OCI-LY7 (cell line): ENCODE measurements at places on chromosomes 11 and 22.
A peak's percentile ranks its signal among the peaks of the same experiment; 100 is the strongest.

- no peak for DNase-seq
Measured at GRCh38 chr11:64869571-64870175, 8.7 kb downstream of the EHD1 start.

DNA sequence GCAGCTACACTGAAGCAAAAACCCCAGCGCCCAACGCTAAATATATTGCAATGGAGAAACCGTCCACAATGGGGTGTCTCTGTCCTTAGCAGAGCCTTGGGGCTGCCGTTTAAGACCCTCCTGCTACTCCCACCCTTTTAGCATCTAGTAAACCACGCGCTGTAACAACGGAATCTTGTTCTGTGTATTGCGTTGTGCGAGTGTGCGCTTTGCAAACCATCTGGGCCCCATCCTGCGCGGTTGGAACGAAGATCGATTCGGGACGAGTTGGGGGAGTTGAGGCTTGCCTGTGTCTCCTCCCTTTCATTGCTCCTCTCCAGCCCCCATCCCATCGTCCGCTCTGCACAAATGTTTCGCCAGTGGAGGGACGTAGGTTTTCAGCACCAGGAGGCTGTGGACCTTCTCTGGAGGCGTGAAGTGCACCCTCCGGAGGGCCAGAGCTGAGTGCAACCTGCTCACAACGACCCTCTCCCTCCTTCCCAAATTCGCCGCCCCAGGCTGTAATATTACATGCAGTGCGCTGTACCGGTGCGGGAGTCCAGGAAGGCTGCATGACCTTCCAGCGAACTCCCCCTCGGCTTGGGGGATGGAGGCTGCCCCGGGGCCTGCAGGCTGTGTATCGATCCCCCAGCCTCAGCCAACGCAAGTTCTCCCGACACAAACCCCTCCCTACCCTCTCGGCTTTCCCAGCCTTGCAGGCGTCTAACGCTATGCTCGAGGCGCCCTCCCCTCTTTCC, 1.6 kb upstream of the KMT2A start:
- peak; percentile 59 for DNase-seq

- DNase-seq: no peak
Measured at GRCh38 chr11:86052693-86053641, 15.9 kb downstream of the PICALM start.

GRCh38 chr11:12534549-12534948, 139.7 kb upstream of the TEAD1 start:
- no peak for DNase-seq

DNA sequence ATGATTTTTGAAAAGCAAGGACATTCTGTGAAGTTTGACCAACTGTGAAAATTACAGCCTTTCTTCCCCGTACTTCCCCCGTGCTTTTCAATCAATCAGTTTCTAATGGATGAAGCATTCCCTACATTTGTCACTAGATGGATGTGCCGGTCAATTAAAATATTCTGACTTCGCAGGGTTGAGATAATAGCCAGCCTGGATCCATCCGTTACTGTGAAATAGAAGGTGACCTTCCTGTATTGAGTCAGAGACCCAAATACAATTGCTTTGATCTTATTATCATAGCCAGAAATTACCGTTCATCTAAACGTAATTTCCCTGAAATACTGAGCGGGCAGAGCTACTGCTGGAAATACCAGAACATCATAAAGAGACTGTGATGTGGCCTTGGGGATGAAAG, 21.1 kb upstream of the PARVB start:
- DNase-seq: no peak

DNA sequence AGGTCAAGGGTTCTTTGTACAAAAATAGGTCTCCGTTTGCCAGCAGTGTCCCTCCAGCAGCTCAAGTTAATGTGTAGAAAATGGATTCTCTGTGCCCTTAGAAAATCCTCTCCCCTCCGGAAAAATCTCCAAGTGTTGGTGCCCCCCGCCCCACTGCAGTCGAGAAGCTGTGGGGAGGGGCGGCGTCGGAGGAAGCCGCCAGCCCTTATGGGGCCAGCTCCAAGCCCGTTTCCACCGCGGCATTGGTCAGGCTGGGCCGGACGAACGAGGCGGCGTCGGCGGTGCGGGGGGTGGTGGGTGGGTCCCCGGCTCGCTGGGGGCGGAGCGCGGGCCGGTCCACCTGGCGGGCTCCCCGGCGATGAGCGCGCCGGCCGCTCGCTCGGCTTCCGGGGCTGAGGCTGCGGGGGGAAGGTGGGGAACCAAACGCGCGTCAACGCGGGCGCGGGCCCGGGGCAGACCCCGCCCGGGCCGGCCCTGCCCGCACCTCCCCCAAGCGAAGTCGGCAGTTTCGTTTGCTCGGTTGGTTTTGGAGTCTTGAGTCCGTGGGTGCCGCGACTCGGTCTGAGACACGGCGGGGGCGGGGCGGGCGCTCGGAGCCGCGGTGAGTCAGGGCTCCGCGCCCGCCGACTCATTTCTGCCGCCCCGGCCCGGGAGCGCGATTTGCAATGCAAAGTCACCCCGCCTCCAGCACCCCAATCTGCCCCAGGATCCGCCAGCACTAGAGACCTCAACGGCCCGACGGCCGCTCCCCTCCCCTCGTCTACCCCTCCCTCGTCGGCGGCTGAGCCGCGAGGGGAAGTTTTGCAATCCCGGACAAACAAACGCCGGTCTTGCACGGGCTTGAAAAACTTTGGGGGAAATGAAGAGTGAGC, 1.4 kb downstream of the ASCL2 start:
- no peak for DNase-seq

GRCh38 chr11:86099874-86100273, 31.0 kb upstream of the PICALM start:
- DNase-seq: peak; percentile 33
